Fibroblast of the aortic adventitia (primary cell): ENCODE measurements at places on chromosomes 12 and 14. TPM values are rescaled to one million over a fixed set of nuclear protein-coding genes. Genes with fewer than 3 reads are reported as not detected.

The MSI1 gene
- total RNA-seq = not detected in 2 replicates

The MORN3 gene
- total RNA-seq = 0.63 and 3.8 TPM in 2 replicates

The PTMS gene
- total RNA-seq = 61.6 and 575 TPM in 2 replicates

The ALDH2 gene
- total RNA-seq = 23.1 and 40.9 TPM in 2 replicates

The ITGA7 gene
- 13.9 and 37.6 TPM in 2 replicates for total RNA-seq

The RNASE7 gene
- total RNA-seq = not detected in 2 replicates

The GPRC5D gene
- not detected in 2 replicates for total RNA-seq

The BTBD6 gene
- 51.0 and 123 TPM in 2 replicates for total RNA-seq

DNA sequence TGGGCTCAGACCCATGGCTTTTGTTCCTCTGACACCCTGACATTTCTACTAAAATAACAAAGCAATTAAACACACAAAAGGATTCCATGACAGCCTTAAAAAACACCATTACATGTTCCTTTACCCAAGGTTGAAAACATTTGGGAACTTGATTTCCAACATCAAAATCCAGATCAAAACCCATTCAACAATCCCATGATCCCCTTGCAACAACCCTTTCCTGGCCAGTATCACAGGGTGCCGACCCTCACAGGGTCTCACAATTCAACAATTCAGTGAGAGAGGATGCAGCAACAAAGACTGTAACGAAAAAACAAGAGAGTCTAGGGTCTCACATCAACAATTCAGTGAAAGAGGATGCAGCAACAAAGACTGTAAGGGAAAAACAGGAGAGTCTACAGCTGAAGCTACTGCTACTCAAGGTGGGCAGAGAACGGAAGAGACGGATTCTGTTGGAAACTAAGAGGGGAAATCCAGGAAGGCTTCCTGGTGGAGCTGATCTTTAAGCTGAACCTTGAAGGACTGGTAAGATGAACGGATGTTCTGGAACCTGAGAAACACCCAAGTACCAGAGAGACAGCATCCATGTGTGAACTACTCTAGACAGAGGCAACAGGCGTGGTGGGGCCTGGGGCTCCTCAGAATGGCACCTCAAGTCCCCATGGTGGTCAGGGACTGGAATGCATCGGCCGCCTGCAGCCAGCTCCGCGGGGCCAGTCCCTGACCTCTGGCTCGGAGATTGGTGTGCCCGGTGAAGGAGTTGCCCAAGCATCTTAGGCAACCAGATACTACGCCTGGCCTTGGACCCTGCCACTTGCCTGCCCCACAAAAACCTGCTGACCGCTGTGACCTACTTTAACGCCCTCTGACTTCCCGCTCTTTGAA, 22.7 kb upstream of the ZFP36L1 start:
- DNase-seq = peak; percentile 16

GRCh38 chr12:91492648-91493047, 310.0 kb upstream of the DCN start:
- no peak for DNase-seq

- DNase-seq = no peak
Measured at GRCh38 chr14:102898776-102899515, 23.5 kb upstream of the AMN start.

DNA sequence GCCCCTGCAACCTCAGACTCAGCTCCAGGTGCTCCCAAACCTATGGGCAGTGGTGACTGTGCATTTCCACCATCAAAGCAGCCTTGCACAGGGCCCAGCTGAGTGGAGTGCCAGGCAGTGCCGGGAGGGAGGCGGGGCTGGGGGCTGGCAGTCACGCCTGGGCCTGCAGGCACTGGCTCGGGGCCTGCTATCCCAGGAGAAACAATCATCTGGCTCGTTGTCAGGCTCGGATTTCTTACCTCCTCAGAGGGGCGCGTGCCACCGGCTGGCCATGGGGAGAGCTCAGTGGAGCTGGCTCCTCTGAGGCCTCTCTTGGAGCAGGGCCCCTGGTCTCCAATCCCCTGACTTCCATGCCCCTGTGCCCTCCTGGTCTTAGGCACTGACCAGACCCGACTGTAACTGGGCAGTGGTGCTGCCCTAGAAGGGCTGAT, 20.2 kb upstream of the PPP1R13B start:
- DNase-seq = no peak

GRCh38 chr14:59439256-59439965, 25.8 kb downstream of the GPR135 start:
- peak; percentile 93 for DNase-seq

- DNase-seq = no peak
Measured at GRCh38 chr12:95955549-95956159, 12.5 kb downstream of the AMDHD1 start.

DNA sequence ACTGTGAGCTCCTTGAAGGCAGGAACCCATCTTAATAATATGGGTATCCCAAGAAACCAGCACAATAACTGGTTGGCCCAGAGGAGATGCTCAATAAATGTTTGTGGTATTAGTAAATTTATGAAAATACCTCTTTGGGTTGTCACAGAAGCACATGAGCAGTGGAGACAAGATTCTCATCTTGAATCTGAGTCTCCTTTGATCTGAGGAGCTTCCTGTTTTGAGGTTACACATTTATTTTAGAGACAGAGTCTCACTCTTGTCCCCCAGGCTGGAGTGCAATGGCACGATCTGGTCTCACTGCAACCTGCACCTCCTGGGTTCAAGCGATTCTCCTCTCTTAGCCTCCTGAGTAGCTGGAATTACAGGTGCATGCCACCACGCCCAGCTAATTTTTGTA, 247.4 kb downstream of the NRXN3 start:
- no peak for DNase-seq
